ENCODE measurements at places on chromosomes 11 and 22. TPM values are rescaled to one million over a fixed set of nuclear protein-coding genes. Genes with fewer than 3 reads are reported as not detected.

GRCh38 chr11:659532-660085, 22.5 kb downstream of the DRD4 start:
- no peak for DNase-seq

GRCh38 chr22:35446365-35446764, 46.4 kb downstream of the MCM5 start:
- no peak for DNase-seq

DNA sequence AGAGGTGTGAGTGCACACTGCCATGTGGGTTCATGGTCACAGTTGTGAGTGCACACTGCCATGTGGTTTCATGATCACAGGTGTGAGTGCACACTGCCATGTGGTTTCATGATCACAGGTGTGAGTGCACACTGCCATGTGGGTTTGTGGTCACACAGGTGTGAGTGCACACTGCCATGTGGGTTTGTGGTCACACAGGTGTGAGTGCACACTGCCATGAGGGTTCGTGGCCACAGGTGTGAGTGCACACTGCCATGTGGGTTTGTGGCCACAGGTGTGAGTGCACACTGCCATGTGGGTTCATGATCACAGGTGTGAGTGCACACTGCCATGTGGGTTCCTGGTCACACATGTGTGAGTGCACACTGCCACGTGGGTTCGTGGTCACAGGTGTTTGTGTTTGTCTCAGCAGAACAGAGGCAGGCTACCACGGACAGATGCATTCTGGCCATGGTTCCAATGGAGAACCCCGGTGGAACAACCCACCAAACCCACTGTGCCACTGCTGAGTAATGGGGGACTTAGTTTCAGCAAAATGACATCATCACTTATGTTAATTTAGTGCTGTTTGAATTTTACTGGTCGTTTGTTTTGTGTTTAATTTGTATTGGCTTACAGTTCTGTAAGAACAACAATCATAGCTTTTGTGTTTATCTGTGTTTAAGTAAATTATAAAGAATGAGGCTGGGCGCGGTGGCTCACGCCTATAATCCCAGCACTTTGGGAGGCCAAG, 57.2 kb downstream of the RPS6KA4 start:
- DNase-seq, result no peak

- no peak for DNase-seq
These were observed 23.5 kb upstream of the P2RY6 start for GRCh38 chr11:73248526-73249185.

- no peak for DNase-seq
These were observed 118.6 kb downstream of the HIPK3 start for GRCh38 chr11:33375688-33376311.

GRCh38 chr11:33733980-33734379, 2.2 kb downstream of the CD59 start:
- DNase-seq, result no peak

DNA sequence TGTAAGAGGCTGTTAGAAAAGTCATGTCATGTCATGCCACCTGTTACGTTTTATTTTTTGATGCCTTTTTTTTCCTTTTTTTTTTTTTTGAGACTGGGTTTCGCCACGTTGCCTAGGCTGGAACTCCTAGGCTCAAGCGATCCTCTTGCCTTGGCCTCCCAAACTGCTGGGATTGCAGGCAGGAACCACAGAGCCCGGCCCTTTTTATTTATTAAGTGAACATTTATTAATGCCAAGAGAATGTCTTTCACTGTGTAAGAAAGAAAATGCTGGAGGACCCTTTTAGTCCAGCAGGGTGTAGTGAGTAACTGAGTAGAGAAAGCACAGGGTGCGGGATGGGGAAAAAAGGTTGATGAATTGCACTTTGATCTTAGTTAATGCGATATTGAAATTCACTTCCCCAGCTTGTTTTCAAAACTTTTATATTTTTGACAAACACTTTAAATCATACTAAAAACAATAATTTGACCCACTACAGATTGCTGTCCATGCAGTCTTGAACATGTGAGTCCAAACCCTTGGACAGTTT, 2.3 kb upstream of the XBP1 start:
- DNase-seq, result no peak

The PKNOX2 gene
- not detected for polyA plus RNA-seq

The CCDC15 gene
- 0.50 TPM for polyA plus RNA-seq

The KRTAP5-9 gene
- polyA plus RNA-seq, result not detected

The PIWIL4 gene
- not detected for polyA plus RNA-seq
